ENCODE measurements at places on chromosomes 5 and 9. TPM values are rescaled to one million over a fixed set of nuclear protein-coding genes. Genes with fewer than 3 reads are reported as not detected.

DNA sequence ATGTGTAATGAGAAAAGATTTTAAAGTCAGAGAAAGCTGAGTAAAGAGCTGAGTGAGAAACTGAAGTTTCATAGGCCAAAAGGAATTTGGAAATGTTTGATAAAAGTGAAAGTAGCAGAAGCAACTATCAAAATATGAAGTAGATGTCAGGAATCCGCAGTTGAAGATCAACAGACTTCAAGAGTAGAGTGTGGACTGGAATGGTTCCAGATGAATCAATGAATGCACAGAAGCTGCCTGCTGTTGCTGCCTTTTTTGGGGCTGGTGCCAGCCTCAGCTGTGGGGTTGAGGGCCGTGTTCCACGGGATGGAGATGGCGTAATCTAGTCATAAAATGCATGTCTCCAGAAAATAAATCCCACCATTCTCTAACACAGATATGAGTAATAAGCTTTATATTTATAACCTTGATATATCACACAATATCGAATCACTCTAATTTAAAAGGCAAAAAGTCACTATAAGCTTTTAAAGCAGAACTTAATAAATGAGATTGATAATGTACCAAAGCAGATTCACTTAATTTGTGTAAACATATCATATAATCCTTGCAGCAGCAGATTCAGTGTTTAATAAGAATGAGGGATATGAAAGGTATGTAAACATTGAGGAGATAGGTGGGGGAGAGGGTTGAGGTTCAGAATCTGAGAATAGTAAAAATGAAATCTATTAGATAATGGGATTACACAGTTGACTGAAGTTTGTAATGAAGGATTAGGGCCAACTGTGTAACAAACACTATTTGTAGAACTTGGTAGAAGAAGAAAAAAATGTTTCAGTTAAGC is 652.3 kb upstream of the FTMT start:
- no peak overlapping the region for H3K4me3 ChIP-seq
- H3K27ac ChIP-seq = no peak overlapping the region
- H3K27me3 ChIP-seq = no peaks in the 10 kb centered on the region
- no peaks in the 10 kb centered on the region for H3K4me1 ChIP-seq
- DNase-seq = no peak

GRCh38 chr5:163565492-163565891 is 60.1 kb downstream of the MAT2B start:
- peaks cover 18% of the 10 kb centered on the region for H3K4me1 ChIP-seq
- no peaks in the 10 kb centered on the region for H3K36me3 ChIP-seq
- peaks cover 49% of the 10 kb centered on the region for H3K27me3 ChIP-seq
- peak overlapping the region; percentile 49 for H3K4me3 ChIP-seq
- DNase-seq = no peak

DNA sequence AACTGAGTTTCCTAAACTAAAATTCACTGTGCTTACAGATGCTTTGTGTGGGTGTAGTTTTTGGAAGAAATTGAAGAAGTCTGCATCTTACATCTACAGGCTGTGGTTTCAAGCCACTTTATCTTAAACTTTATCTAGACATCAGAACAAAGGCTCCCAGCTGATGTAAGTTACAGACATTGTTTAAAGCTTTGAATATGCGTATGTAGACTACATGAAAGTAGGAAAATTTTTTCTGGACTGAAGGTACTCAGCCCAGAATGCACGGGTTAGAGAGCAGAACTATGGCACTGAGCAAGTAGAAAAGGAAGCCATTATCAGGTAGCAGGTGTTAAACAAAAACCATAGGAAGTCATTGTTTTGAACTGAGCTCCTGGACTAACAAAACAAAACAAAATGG is 185.4 kb downstream of the TTC39B start:
- H3K27ac ChIP-seq = no peak overlapping the region
- peaks cover 4% of the 10 kb centered on the region for H3K4me1 ChIP-seq
- H3K36me3 ChIP-seq = no peaks in the 10 kb centered on the region
- peaks cover 14% of the 10 kb centered on the region for H3K27me3 ChIP-seq

GRCh38 chr5:59401637-59402036 is 491.9 kb downstream of the PDE4D start:
- no peak overlapping the region for H3K4me3 ChIP-seq
- no peak for DNase-seq
- no peaks in the 10 kb centered on the region for H3K36me3 ChIP-seq
- no peak overlapping the region for H3K27ac ChIP-seq

Gene PCYOX1L
- total RNA-seq = 35.0 TPM

Gene CD72
- total RNA-seq = 15.0 TPM

Data from activated CD8-positive, alpha-beta T cell treated with anti-CD3 and anti-CD28 coated beads, Interleukin-2, amount 10 ng/mL, durations not matched to agents 7 days and 5 days (primary cell).